HT-29 (cell line): ENCODE measurements at places on chromosomes 16 and 17. TPM values are rescaled to one million over a fixed set of nuclear protein-coding genes. Genes with fewer than 3 reads are reported as not detected.

DNA sequence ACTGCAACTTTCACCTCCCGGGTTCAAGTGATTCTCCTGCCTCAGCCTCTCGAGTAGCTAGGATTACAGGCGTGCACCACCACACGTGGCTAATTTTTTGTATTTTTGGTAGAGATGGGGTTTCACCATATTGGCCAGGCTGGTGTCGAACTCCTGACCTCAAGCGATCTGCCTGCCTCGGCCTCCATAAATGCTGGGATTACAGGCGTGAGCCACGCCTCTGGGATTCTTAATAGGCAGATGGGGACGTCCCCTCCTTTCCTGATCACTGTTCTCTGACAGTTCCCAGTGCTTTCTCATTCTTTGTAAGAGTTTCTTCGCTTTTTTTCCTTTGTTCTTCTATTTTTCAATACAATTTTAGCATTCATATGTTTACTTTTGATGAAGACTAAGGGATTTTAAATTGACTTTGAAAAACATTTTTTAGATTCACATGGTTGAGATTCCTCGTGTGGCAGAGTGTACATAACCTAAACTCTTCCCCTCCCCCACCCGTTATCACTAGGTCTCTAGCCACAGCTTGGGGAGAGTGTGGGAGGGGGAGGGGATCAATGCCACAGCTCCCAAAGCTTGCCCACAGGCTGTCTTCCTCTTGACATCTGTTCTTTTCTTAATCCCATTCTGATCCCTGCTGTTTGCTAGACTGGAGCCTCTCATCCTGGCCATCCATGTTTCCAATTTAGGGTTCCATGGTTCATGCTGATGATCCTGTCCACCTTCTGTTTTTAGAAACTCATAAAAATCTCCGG is 11.0 kb downstream of the ADORA2B start:
- no peak for DNase-seq

DNA sequence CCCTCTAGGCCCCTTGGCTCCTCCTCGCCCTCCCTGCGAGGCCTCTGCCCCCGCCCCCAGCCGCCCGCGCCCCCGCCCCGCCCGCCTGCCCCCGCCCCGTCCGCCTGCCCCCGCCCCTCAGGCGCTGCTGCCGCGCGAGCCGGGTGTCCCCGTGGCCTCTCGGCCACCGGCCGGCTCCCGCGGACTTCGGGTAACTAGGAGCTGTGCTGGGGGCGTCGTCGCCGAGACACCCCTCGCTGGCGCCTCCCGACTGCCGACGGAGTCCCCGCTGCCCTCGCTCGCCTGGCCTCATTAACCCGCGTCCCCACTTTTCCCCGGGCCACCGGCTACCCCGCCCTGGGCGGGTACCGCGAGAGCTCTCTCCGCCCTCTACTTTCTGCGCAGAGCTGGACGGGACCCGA is at the start of gene TLCD1:
Gene TLCD1, minus strand, starts transcription at position 8 of the 401 bp plus-strand sequence. CDS start 136 bp downstream, outside the sequence.
- DNase-seq: peak; percentile 66

GRCh38 chr16:57388359-57389086 is 16.0 kb upstream of the CCL17 start:
- no peak for DNase-seq

- DNase-seq: no peak
These were observed 128.4 kb downstream of the CDH11 start for GRCh38 chr16:64993464-64993863.

GRCh38 chr16:10332775-10333174 is 53.1 kb upstream of the ATF7IP2 start:
- no peak for DNase-seq

The FADS6 gene
- total RNA-seq: not detected in 2 replicates

The KRTAP2-1 gene
- not detected in 2 replicates for total RNA-seq

The FLYWCH1 gene
- 25.8 and 30.1 TPM in 2 replicates for total RNA-seq

The TSR1 gene
- total RNA-seq: 34.7 and 48.1 TPM in 2 replicates

The TMEM106A gene
- total RNA-seq: 1.9 and 2.2 TPM in 2 replicates

The TBC1D3C gene
- total RNA-seq: not detected in 2 replicates

The BCO1 gene
- total RNA-seq: 0.60 and 0.79 TPM in 2 replicates
